ENCODE measurements at places on chromosomes 12 and 14.

DNA sequence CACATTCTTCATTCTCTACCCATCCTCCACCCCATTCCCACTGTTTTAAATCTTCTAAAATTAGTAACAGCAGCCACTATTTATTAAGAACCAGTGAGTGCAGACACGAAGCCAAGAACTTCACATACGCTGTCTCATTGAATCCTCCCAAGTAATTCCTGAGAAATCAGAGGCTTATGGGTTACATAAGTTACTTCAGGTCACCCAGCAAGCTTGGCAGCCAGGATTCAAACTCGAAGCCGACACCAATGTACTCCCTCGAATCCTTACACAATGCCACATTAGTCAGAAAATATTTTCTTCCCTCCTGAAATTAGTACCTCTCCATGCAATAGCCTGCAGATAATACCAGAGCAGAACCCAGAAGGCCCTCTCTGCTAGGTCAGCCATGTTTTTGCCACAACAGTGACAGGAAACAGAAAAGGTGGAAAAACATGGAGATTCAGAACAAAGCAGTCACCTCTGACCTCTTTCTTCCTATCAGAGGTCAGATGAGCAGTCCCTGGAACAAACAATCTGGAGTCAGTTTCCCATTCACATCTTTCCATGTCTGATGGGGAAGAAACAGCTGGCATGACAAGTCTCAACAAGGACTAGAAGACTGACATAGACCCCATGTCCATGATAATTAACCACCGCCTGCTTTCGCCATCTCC is 16.4 kb downstream of the NID2 start:
- DNase-seq: no peak
- no peak overlapping the region for H3K27ac ChIP-seq
- no peaks in the 10 kb centered on the region for H3K36me3 ChIP-seq
- H3K4me1 ChIP-seq: no peaks in the 10 kb centered on the region
- peaks cover 17% of the 10 kb centered on the region for H3K27me3 ChIP-seq
- no peak overlapping the region for H3K4me3 ChIP-seq

- H3K4me3 ChIP-seq: no peak overlapping the region
- no peaks in the 10 kb centered on the region for H3K27me3 ChIP-seq
- DNase-seq: no peak
- no peaks in the 10 kb centered on the region for H3K4me1 ChIP-seq
- no peaks in the 10 kb centered on the region for H3K36me3 ChIP-seq
Observed at GRCh38 chr12:78101113-78101876, 270.6 kb downstream of the NAV3 start.

DNA sequence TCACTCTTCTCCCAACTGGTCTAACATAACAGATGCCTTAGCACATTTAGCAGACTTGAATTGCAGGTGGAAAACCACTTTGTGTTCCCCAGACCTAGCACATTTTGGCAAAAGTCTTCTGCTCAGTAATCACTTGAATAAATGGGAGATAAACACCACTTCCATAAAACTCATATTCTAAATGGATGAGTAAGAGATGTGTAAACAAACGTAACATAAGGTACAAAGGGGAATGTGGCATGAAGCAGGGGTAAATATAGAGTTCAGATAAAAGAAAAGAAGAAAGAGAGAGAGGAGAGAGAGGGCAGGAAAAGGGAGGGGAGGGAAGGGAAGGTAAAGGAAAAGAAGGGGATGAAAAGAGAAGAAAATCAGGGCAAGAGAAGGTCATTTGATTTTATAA is 17.0 kb upstream of the KERA start:
- DNase-seq: no peak
- H3K27ac ChIP-seq: no peak overlapping the region
- H3K27me3 ChIP-seq: no peaks in the 10 kb centered on the region

DNA sequence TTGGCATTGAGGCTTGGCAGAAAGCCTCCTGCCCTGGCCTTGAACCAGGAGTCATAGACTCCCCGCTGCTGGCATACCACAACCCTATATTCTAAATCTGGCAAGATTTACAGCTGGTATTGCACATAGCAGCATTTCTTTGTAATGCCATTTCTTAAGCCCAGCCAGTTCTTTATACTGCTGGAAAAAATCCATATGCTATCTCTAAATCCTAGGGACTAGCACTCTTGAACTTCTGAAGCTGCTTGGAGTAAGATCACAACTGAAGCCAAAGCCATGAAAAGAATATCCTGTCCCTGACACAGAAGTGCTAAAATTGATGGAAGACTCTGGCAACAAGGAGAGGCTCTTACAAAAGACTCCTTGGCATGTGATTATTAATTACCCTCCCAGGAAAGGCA is 89.3 kb downstream of the KCNC2 start:
- no peaks in the 10 kb centered on the region for H3K36me3 ChIP-seq
- no peaks in the 10 kb centered on the region for H3K4me1 ChIP-seq

- H3K4me3 ChIP-seq: no peak overlapping the region
- H3K36me3 ChIP-seq: no peaks in the 10 kb centered on the region
- no peak overlapping the region for H3K27ac ChIP-seq
- H3K4me1 ChIP-seq: no peaks in the 10 kb centered on the region
- H3K27me3 ChIP-seq: peaks cover 17% of the 10 kb centered on the region
Observed at GRCh38 chr12:12899530-12900380, 8.4 kb downstream of the GPRC5A start.
